ENCODE measurements at places on chromosomes 12 and 14. TPM values are rescaled to one million over a fixed set of nuclear protein-coding genes. Genes with fewer than 3 reads are reported as not detected.

The TAS2R42 gene
- total RNA-seq: not detected

The MYF5 gene
- not detected for total RNA-seq

The THTPA gene
- total RNA-seq: 22.0 TPM

GRCh38 chr12:93889516-93890212 lies 212.5 kb downstream of the CRADD start:
- no peak overlapping the region for H3K27ac ChIP-seq
- H3K27me3 ChIP-seq: no peaks in the 10 kb centered on the region
- DNase-seq: peak; percentile 4
- H3K4me3 ChIP-seq: no peak overlapping the region
- H3K36me3 ChIP-seq: no peaks in the 10 kb centered on the region
- no peaks in the 10 kb centered on the region for H3K4me1 ChIP-seq

GRCh38 chr12:52050758-52051541 lies at the start of gene NR4A1:
Gene NR4A1, plus strand, starts transcription at chr12:52051442. Its CDS starts 2,887 bp downstream, at chr12:52054329.
- no peaks in the 10 kb centered on the region for H3K4me1 ChIP-seq
- DNase-seq: peak; percentile 99
- H3K36me3 ChIP-seq: peaks cover 27% of the 10 kb centered on the region
- peak within 1 kb of the TSS; percentile 64 for H3K4me3 ChIP-seq

- H3K4me3 ChIP-seq: no peak overlapping the region
- no peaks in the 10 kb centered on the region for H3K36me3 ChIP-seq
- H3K27ac ChIP-seq: no peak overlapping the region
- H3K27me3 ChIP-seq: no peaks in the 10 kb centered on the region
These were observed 1052.1 kb downstream of the TMEM121 start for GRCh38 chr14:106578481-106578880.

- no peaks in the 10 kb centered on the region for H3K4me1 ChIP-seq
- H3K4me3 ChIP-seq: no peak overlapping the region
- H3K27ac ChIP-seq: no peak overlapping the region
These were observed 189.9 kb upstream of the CNTN1 start for GRCh38 chr12:40502322-40502721.

DNA sequence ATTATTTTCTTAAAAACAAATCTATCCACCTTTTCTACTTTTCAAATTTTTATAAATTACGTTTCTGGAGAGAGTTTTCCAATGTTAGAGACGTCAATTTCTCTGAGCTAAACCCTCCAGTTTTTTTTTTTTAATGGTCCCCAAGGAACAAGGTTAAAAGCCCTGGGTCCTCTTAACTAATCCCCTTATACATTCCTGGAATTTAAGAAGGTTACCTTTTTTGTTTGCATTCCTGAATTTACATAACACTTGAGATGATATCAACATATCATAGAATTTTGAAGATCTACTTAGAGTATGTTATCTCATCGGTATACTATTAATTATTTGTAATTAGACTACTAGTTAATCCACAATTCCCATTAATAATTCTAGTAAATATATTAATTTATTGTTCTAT lies 662.2 kb upstream of the LRFN5 start:
- no peaks in the 10 kb centered on the region for H3K36me3 ChIP-seq
- no peak overlapping the region for H3K27ac ChIP-seq
- H3K27me3 ChIP-seq: no peaks in the 10 kb centered on the region
- H3K4me3 ChIP-seq: no peak overlapping the region
- DNase-seq: no peak
